ENCODE measurements at places on chromosomes 1 and 21.

GRCh38 chr21:34116569-34116968 lies 43.2 kb downstream of the MRPS6 start:
- no peak for DNase-seq

DNA sequence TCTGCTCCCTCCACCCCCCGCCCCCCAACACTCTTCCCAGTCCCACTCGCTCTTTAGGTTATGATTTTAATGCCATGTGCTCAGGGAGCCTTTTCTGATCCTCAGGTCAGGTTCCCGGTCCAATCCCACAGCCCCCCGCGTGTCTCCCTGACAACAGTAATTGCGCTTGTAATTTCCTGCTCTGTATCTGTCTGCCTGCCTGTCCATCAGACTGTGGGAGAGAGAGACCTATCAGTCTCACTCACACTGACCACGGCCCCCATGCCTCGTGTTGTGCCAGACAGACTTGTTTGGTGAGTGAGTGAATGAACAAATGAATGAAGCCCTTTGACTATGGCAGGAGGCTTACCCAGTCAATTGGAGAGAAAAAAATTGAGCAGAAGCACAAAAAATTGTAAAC lies 50.8 kb upstream of the ECE1 start:
- DNase-seq: no peak

GRCh38 chr1:222465211-222466041 lies 82.5 kb downstream of the HHIPL2 start:
- DNase-seq: peak; percentile 83

DNA sequence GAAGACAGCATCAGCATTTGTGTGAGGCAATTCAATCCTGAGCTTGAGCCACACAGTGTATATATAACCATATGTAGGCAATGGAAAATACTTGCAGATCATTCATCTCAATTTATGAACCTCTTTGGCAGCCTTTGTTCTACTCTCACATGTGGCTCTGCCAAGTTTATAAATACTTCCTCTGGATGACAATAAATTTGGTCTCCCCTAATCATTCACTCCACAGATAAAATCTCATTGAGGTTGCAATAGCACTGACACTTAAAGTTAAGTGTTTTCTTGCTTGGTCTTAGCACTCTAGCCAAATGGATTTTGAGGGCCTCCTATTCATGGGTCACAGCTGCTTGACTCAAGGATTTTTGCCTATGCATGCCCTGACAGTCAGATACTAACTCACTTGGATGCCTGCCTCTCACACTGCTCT lies 136.6 kb upstream of the VANGL1 start:
- no peak for DNase-seq

DNA sequence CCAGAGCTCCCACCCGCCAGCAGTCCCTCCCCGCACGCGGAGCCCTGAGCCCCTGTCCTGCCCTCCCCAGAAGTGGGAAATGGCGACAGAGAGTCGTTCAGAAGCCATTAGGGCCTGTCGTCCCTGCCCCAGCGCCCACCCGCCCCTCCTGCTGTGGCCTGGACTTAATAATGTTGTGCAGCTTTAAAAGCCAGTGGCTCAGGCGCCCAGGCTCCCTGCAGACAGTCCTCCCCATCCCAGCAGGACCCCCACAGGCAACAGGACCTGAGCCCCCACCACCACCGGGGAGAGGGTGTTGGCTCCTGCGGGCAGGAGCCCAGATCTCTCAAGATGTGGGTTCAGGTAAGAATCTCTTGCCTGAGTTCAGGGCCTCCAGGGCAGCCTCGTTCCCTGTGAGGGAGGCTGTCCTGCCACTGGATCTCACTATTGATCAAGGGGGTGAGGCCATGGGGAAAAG lies 125.3 kb upstream of the RUNX3 start:
- no peak for DNase-seq

DNA sequence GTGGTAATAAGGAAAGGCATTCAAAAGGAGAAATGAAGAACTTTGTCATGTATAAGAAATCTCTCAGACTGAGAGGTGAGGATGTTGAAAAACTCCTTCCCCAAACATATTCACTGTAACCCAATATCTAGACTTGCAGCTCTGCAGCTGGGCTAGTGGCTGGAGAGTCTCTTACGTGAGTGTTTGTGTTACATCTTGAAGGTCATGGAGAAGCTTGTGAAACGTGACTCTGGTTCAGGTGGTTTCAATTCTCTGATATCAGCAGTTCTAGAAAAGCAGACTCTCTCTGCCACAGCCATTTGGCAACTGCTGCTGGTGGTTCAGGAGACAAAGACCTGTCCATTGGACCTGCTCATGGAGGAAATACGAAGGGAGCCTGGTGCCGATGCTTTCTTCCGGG lies 55.0 kb upstream of the EPHA8 start:
- DNase-seq: no peak

DNA sequence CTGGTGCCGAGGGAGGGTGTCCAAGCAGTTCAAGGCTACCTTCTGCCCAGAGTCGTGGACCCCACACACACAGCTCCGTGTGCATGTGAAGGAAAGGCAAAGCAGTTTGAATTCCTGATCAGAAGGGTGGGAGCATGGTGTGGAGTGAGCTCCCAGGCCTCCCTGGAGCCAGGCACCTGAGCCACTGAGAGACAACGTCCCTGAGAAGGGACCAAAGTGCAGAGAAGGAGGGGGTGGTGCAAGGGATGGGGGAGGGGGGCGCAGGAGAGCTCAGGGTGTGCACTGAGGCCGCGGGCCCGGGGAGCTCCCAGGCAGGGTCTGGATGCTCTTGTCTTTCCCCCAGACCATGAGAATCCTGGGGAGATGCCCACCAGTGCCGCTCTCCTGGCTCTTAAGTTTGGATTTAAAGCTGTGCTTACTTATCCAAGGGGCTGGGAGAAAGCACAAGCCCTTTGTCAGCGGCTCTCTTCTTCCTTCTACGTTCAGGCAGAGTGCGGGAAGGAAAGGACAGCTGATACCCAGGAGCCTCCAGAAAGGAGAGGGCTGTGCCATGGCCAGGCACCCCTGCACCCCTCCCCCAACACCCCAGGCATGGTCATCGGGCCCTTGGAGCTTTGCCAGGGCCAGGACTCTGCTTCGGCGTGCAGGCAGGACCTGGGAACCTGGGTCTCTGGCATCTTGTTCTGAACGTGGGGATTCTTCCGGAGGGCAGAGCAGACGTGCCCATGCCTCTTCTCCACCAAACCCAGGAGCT lies 24.1 kb downstream of the ACTA1 start:
- DNase-seq: no peak

GRCh38 chr1:186772228-186772627 lies 56.5 kb upstream of the PLA2G4A start:
- no peak for DNase-seq

DNA sequence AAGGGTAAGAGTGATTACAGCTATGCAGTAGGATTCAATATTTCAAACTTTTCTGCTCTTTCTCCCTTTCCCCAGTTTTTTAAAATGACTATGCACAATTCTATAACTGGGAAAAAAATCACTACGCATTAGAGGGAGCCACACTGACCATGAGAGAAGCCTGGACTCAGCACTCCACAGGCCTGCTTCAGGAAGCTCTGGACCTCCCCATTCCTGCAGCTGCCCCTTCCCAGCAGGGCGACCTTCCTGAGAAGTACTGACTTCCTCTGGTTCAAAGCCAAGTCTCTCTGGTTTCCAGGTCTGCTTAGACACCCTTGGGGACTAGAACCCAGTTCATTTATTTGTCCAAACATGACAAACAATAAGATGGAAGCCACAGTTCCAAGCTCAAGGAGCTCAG lies 42.0 kb upstream of the CLSTN1 start:
- no peak for DNase-seq

DNA sequence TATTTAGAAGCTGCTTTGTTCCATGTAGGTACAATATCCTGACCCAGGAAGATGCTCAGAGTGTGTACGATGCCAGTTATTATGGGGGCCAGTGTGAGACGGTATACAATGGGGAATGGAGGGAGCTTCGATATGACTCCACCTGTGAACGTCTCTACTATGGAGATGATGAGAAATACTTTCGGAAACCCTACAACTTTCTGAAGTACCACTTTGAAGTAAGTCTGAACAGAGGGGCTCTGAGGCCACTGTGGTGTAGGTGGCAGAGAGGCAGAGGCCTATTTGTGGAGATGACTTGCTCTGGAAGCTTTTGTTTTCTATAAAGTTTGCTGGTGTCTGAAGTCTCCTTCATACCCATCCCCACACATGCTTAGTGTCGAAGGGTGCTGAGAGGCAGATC lies 26.8 kb downstream of the C8A start:
- DNase-seq: no peak

GRCh38 chr1:39905172-39905571 lies 3.5 kb upstream of the MYCL start:
- no peak for DNase-seq

DNA sequence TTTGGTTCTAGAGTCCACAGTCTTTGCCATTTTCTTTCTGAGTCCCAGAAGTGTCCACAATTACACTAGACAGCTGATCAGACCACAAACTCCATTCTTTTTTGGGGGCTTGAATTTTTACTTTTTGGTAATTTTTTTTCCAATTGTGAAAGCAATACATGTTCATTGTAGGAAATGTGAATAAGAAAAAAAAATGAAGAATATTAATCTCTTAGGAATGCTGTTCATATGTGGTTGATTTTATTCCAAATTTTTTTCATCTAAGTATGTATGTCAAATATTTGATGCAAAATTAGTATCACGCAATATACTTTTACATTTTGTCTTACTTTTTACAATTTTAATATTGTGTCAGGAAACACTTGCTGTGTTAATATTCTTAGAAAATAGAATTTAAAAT lies 76.4 kb upstream of the ETS2 start:
- no peak for DNase-seq

DNA sequence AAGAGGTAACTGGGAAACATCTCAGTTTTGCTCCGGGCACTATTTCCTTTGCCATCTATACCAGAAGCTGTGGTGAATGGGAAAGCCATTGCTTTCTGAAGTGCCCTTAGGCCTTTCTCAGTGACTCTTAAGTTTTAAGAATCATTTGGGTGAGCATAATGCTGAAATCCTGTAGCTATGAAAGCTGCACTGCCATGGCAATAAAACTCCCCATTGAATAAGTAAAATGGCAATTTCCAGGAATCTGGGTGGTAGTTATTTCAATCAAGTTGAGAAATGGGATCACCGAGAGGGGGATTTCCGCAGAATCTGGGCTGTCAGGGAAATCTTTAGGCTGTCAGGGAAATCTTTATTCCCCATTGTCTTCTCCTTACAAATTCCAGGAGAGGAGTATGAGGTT lies 26.8 kb upstream of the MACF1 start:
- no peak for DNase-seq

- DNase-seq: peak; percentile 30
Observed at GRCh38 chr1:220879076-220879508, at the start of gene HLX. TSS of gene HLX (plus strand) at chr1:220879443. CDS start at chr1:220879858, 415 bp downstream.

DNA sequence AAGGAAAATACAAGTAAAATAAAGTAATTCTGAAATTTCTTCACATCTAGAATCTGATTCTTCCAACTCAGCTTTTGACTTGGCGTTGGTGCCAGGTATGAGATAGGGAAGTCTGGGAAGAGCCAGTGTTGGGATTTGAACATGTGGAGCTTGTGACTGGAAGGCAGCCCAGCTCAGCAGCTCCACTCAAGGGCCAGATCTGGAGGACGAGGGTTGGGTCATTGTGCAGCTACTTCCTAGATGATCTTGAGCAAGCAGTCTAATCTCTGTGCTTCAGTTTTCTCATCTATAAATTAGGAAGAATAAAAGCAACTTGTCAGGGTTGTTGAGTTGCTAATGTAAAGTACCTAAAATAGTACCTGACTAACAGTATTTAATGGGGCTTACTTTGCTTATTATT lies 5.0 kb downstream of the ADARB1 start:
- DNase-seq: no peak

- no peak for DNase-seq
Observed at GRCh38 chr1:88036345-88037014, 647.6 kb upstream of the PKN2 start.

DNA sequence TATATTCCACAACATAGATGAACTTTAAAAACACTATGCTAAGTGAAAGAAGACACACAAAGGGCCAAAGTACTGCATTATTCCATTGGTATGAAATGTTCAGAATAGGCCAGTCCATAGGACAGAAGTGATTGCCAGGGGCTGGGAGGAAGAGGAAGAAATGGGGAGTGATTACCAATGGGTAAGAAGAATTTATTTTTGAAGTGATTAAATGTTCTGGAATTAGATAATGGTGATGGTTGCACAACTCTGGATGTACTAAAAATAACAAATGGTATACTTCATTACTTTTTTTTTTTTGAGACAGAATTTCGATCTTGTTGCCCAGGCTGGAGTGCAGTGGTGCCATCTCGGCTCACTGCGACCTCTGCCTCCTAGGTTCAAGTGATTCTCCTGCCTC lies 61.7 kb downstream of the CHD5 start:
- DNase-seq: no peak

GRCh38 chr1:70768216-70768615 lies 279.4 kb downstream of the PTGER3 start:
- no peak for DNase-seq

- peak; percentile 91 for DNase-seq
Observed at GRCh38 chr1:1059494-1060280, 14.4 kb downstream of the RNF223 start.

- DNase-seq: peak; percentile 21
Observed at GRCh38 chr21:44630440-44630839, 3.5 kb downstream of the KRTAP10-9 start.

GRCh38 chr1:26160527-26161414 lies 1.9 kb downstream of the FAM110D start:
- no peak for DNase-seq

DNA sequence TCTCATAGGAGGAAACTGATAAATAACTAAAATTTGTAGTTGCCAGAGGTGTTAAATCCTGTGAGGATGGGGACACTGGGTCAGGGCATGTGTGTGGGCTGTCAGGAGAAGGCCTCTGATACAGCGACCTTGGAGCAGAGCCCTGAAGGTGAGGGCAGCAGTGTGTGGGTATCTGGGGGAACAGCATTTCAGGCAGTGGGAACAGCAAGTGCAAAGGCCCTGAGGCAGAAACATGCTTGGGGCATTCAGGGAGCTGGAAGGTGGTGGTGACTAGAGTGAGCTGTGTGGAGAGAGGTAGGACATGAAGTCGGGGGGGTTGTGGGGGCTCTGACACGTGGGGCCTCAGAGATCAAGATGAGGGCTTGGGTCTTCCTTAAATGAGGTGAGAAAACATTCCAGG lies 30.7 kb downstream of the ARHGEF10L start:
- no peak for DNase-seq

DNA sequence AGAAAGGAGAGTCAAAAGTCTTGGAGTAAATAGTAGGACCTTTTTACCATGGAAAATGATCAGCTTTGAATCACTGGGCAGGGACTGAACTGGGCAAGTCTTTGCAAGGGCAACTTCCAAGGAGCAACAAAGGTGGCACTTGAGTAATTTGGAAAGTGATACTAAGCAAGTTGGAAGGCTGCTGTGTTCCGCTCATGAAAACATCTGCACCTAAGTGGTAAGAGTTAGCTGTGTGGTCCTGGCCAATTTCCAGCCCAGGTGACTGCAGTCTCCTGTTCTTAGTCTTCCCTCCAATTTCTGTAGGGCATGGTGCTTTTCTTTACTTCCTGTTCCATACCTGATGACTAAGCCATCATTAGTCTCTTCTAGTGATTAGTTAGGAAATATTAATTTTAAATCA lies 35.5 kb upstream of the PRDM2 start:
- DNase-seq: no peak

GRCh38 chr1:59279645-59280044 lies 17.2 kb upstream of the FGGY start:
- DNase-seq: no peak

GRCh38 chr1:10909697-10910680 lies 102.5 kb upstream of the TARDBP start:
- DNase-seq: peak; percentile 77
